ENCODE measurements at places on chromosomes 4 and X.

- DNase-seq = no peak
Measured at GRCh38 chr4:60657807-60658206, 542.3 kb upstream of the ADGRL3 start.

GRCh38 chrX:121093011-121093410 is 45.6 kb downstream of the GLUD2 start:
- no peak for DNase-seq

DNA sequence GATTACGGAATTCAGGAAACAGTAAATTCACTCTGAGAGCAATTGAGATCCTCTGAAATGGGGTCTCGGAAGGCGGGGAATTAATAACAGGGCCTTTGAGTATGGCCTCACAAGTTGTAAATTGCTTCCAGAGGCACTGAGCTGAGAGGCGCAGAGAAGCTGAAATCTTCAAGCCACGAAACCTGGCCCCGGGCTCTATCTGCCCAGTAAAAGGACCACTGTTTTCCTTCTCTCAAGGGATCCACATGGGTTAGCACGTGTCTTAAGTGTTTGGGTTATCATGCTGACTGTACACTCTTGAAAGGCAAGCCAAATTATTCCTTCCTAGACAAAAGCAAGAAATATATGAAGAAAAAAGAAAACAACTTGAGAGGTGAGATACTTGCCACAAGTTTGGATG is 1012.9 kb upstream of the FTHL17 start:
- DNase-seq = no peak

DNA sequence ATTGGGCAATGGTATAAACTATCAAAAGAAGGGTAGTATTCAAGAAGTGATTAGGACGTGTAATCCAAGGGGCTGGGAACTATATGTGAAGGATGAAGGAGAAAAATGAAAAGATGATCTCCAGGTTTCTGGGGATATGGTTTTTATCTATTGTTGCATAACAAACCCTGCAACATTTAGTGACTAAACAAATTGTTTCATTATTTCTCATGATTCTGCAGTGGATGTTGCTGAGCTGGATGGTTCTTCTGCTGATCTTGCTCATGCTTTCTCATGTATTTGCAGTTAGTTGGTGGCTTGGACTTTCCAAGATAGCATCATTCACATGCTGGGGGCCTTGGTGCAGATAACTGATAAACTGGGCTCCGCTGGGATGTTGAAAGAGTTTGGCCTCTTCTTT is 29.1 kb downstream of the PHOX2B start:
- no peak for DNase-seq

DNA sequence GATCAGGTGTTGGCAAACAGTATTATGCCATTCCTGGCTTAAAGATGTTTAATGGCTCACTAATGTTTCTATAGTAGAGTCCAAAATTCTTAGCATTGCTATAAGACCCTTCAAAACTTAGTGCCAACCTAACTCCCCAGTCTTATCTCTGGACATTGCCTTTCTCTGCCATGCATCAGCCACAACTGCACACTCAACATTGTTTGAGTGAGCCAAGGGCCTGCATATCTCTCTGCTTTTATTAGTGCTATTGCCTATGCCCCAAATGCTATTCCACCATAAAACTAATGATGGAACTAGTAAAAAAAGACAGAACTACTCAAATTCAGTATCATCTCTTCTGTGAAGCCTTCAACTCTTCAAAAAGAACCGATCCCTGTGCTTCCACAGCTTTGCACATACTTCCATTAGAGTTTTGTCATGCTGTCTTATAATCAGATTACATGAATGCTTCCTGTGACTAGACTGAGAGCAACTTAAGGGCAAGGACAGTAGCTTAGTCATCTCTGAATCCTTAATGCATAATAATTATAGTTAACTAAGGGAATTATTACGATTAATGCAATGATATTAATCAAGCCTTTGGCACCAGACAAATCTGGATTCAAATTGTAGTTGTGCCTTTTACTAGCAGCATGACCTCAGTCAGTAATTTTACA is 53.7 kb downstream of the CHM start:
- no peak for DNase-seq

DNA sequence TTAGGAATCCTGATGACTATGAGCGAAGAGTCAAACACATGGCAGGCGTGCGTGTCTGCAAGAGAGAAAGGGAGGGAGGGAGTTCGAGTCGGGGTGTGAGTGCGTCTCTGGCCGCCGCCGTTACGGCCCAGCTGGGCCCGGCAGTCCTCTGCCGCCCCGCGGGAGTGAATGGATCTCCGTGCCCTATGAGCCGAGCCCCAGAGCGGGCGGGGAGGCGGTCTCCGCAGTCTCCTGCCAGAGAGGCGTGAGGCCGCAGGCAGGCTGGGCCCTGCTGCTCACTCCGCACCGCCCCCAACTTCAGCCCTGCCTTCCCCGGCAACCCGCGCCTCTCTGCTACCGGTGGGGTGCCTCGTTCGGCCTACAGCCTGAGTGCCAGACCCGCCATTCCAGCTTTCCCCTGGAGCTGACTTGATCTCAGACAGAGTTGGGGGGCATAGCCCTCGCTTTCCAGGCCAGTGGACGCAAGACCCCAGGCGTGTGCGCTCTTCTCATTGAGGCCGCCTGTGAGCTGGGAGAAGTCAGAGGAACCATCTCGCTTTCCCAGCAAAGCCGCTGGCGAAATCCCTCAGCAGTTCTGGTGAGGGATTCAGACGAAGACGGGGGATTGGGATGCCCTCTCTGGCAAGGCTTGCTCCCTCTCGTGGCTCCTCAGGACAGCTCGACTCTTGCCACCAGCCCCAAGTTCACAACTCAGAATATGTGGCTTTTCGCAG is 1.4 kb downstream of the SLC16A2 start:
- no peak for DNase-seq

- no peak for DNase-seq
Measured at GRCh38 chr4:25022766-25023165, 8.0 kb downstream of the LGI2 start.

All from T47D (cell line).